ENCODE measurements at places on chromosomes 7 and 10. TPM values are rescaled to one million over a fixed set of nuclear protein-coding genes. Genes with fewer than 3 reads are reported as not detected.

The POU6F2 gene
- 0.40 TPM for total RNA-seq

The VWA2 gene
- total RNA-seq: not detected

The SLC26A3 gene
- not detected for total RNA-seq

The HOXA2 gene
- total RNA-seq: 0.42 TPM

The TAS2R60 gene
- total RNA-seq: not detected

The MEIG1 gene
- 1.7 TPM for total RNA-seq

The WDFY4 gene
- 80.0 TPM for total RNA-seq

The XRCC2 gene
- 49.6 TPM for total RNA-seq

The SLC16A12 gene
- total RNA-seq: not detected

The GATA3 gene
- not detected for total RNA-seq

The KIAA1549 gene
- 3.0 TPM for total RNA-seq

The WEE2 gene
- not detected for total RNA-seq

The PLXDC2 gene
- total RNA-seq: not detected

The NODAL gene
- not detected for total RNA-seq

The TBX20 gene
- 7.6 TPM for total RNA-seq

The GPR158 gene
- total RNA-seq: not detected

The AKR1C8 gene
- not detected for total RNA-seq

The CRTAC1 gene
- total RNA-seq: not detected

The FEZF1 gene
- not detected for total RNA-seq

All from OCI-LY7 (cell line).